Right atrium auricular region (tissue), 2 donors: ENCODE measurements at places on chromosomes 12 and 14. TPM values are rescaled to one million over a fixed set of nuclear protein-coding genes. Genes with fewer than 3 reads are reported as not detected.

DNA sequence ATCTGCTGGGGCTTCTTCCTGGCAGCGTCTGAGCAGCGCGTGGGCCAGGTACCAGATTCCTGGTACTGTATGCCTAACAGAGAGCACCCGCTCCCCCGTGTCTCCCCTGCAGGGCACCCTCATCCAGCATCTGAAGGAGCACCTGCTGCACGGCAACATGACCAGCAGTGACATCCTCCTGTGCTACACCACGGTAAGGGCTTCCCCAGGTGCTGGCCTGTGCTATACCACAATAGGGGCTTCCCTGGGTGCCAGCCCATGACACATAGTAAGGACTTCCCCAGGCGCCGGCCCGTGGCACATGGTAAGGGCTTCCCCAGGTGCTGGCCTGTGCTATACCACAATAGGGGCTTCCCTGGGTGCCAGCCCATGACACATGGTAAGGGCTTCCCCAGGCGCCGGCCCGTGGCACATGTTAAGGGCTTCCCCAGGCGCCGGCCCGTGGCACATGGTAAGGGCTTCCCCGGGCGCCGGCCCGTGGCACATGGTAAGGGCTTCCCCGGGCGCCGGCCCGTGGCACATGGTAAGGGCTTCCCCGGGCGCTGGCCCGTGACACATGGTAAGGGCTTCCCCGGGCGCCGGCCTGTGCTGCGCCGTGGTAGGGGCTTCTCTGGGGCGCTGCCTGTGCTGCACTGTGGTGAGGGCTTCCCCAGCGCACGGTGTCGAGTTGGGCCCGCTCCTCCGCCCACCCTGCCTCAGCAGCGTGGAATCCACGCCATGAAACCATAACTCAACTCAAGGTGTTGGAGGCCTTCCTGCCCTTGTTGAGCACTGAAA lies 49.3 kb downstream of the AACS start:
- H3K36me3 ChIP-seq = peaks cover 3% of the 10 kb centered on the region
- H3K27ac ChIP-seq = no peak overlapping the region
- no peak overlapping the region for H3K4me3 ChIP-seq
- no peaks in the 10 kb centered on the region for H3K27me3 ChIP-seq
- DNase-seq = no peak

Gene GAS2L3
- total RNA-seq = 2.2 TPM

DNA sequence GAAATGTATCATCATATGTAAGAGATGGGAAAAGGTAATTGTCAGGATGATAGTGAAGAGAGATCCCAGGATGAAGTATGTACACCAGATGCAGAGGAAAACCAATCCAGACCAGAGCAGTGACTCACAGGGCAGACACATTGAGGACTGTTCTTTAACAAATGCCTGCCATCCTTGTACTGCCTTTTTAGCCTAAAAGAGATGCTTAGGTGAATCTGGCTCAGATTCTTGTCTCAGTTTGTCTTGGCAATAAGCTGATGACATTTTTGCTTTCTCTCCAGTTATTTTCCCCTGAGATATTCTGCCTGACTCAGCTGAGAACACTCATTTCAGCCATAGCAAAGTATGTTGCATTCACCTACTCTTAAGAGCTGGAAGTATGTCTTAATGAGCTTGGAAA lies 405.3 kb upstream of the USP15 start:
- H3K4me1 ChIP-seq = no peaks in the 10 kb centered on the region
- no peak for DNase-seq
- no peaks in the 10 kb centered on the region for H3K27me3 ChIP-seq
- no peak overlapping the region for H3K27ac ChIP-seq
- no peak overlapping the region for H3K4me3 ChIP-seq

Gene EXOC5
- total RNA-seq = 26.8 TPM

DNA sequence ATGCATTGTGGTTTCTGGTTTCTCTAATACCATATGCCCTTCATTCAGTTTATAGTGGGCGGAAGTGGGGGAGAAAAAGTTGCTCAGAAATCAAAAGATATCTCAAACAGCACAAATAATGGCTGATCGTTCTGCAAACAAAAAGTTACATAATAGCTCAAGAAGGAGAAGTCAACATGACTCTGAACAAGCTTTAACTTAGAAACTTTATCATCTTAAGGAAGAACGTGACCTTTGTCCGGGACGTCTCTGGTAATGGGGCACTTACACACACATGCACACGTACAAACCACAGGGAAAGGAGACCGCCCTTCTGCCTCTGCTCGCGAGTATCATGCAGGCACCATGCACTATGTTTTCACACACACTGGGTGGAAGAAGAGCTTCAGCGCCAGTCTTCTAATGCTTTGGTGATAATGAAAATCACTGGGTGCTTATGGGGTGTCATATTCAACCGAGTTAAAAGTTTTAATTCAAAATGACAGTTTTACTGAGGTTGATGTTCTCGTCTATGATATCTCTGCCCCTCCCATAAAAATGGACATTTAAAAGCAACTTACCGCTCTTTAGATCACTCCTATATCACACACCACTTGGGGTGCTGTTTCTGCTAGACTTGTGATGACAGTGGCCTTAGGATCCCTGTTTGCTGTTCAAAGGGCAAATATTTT lies 4.7 kb downstream of the FOS start:
- H3K36me3 ChIP-seq = peaks cover 40% of the 10 kb centered on the region
- no peaks in the 10 kb centered on the region for H3K27me3 ChIP-seq
- H3K4me3 ChIP-seq = no peak overlapping the region
- H3K4me1 ChIP-seq = peaks cover 41% of the 10 kb centered on the region
- DNase-seq = peak; percentile 92

- H3K27ac ChIP-seq = no peak overlapping the region
- DNase-seq = no peak
- H3K27me3 ChIP-seq = no peaks in the 10 kb centered on the region
- H3K4me1 ChIP-seq = no peaks in the 10 kb centered on the region
- H3K4me3 ChIP-seq = no peak overlapping the region
These were observed 378.9 kb downstream of the FUT8 start for GRCh38 chr14:65791191-65791981.

DNA sequence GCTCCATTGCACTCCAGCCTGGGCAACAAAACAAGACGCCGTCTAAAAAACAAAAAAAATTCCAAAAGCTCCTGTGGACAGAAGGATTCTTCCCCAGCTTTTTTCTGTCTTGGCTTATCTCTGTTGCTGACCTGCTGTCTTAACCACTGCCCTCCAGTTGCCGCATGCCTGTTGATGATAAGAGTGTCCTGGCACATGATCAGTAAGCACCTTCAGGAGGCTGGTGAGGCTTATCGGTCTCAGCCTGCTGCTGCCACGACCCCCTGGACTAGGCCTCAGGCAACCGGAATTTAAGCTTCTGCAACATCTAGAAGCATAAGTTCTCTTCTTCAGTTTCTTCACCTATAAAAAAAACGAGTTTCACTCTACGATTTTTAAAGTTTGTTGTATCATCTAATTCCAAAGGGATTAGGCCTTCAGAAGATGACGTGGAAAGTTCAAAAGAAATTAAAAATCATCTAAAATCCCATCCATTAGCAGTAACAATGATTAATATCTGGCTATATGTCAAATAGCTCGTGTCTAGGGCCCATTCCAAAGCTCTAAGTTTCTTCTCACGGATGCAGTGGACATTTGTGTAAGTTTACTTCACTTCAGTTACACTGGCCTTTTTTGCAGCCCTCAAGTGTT lies 46.4 kb downstream of the RESF1 start:
- no peaks in the 10 kb centered on the region for H3K27me3 ChIP-seq
- H3K4me1 ChIP-seq = no peaks in the 10 kb centered on the region
- no peak for DNase-seq
- H3K36me3 ChIP-seq = peaks cover 4% of the 10 kb centered on the region
- H3K4me3 ChIP-seq = no peak overlapping the region
- no peak overlapping the region for H3K27ac ChIP-seq

Gene NEUROD4
- not detected for total RNA-seq

- no peak for DNase-seq
- no peak overlapping the region for H3K27ac ChIP-seq
- no peaks in the 10 kb centered on the region for H3K27me3 ChIP-seq
- no peaks in the 10 kb centered on the region for H3K36me3 ChIP-seq
- no peaks in the 10 kb centered on the region for H3K4me1 ChIP-seq
- H3K4me3 ChIP-seq = no peak overlapping the region
These were observed 9.0 kb upstream of the TAS2R31 start for GRCh38 chr12:11040162-11040561.

DNA sequence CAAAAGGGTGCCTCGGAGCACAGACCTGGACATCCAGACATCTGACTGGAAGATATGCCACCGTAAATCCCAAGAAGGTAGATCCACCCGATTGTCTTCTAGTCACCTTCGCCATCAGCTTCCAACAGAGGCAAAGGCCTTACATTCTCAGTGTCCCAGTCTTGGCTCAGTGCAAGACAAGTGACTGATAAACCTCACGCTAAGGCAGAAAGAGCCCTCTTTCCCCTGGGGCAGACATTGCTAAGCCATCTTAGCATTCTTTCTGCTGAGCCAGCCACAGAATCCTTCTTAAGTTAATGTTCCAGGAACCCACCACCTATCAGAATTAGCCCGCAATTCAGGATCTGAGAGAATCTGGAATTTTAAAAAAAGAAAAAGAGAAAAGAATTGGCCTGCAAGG lies 4.3 kb upstream of the PLEKHG6 start:
- no peaks in the 10 kb centered on the region for H3K36me3 ChIP-seq
- H3K4me1 ChIP-seq = no peaks in the 10 kb centered on the region
- no peak overlapping the region for H3K27ac ChIP-seq
- no peak overlapping the region for H3K4me3 ChIP-seq

- no peaks in the 10 kb centered on the region for H3K27me3 ChIP-seq
- H3K27ac ChIP-seq = no peak overlapping the region
- DNase-seq = no peak
- no peak overlapping the region for H3K4me3 ChIP-seq
These were observed 52.2 kb upstream of the CFL2 start for GRCh38 chr14:34766606-34767005.

DNA sequence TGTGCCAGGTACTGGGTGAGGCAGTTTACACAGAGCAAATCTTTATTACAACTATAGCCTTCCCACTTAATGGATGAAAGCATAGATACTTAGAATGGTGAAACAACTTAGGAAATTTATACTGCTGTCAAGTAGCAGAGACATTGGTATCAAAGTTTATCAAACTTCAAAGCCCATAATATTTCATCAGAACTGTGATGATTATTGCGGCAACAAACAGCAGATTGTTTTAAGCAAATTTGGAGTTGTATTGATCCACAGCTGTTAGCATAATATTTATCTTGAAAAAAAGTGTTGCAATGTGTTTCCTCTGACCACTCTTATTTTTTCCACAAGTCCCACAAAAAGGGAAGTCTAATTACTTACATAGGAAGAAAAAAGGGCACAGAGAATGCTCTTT lies 2.0 kb upstream of the SLCO1B3 start:
- DNase-seq = no peak
- no peaks in the 10 kb centered on the region for H3K27me3 ChIP-seq
- H3K27ac ChIP-seq = no peak overlapping the region
- no peak overlapping the region for H3K4me3 ChIP-seq
- H3K36me3 ChIP-seq = no peaks in the 10 kb centered on the region

Gene CCDC198
- not detected for total RNA-seq

Gene STON2
- 14.1 TPM for total RNA-seq

GRCh38 chr14:68444449-68445168 lies 348.3 kb downstream of the ZFP36L1 start:
- H3K36me3 ChIP-seq = no peaks in the 10 kb centered on the region
- DNase-seq = no peak
- no peaks in the 10 kb centered on the region for H3K27me3 ChIP-seq
- peaks cover 8% of the 10 kb centered on the region for H3K4me1 ChIP-seq
- H3K27ac ChIP-seq = no peak overlapping the region

- peaks cover 5% of the 10 kb centered on the region for H3K4me1 ChIP-seq
- H3K27me3 ChIP-seq = no peaks in the 10 kb centered on the region
- no peaks in the 10 kb centered on the region for H3K36me3 ChIP-seq
- H3K27ac ChIP-seq = no peak overlapping the region
- no peak for DNase-seq
- H3K4me3 ChIP-seq = no peak overlapping the region
These were observed 263.2 kb upstream of the ATP2B1 start for GRCh38 chr12:89971880-89972279.

Gene SLC17A8
- not detected for total RNA-seq

GRCh38 chr12:66832997-66833396 lies 154.1 kb upstream of the GRIP1 start:
- H3K4me3 ChIP-seq = no peak overlapping the region
- no peak for DNase-seq
- H3K27ac ChIP-seq = no peak overlapping the region
- no peaks in the 10 kb centered on the region for H3K4me1 ChIP-seq

- no peaks in the 10 kb centered on the region for H3K4me1 ChIP-seq
- peak overlapping the region; percentile 73 for H3K4me3 ChIP-seq
- H3K27me3 ChIP-seq = no peaks in the 10 kb centered on the region
These were observed 1.0 kb downstream of the HIP1R start for GRCh38 chr12:122836027-122836921.

Gene TAS2R31
- not detected for total RNA-seq

DNA sequence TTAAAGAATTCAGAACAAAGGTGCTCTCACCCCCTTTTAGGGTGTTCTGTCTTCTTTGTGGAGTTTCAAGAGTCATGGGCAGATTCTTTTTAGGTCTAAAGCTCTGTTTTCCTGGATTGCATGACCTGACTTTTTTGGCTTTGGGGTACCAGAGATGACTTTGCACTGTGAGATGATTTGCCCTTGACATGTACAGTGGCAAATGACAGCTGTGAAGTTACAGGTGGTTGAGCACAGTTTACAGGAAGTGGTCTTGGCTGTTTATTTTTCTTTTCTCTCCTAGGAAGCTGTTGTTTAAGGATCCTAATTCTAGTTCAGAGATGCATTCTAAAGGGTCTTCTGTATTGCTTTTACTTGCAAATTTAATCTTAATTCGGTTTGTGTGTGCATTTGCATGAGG lies 83.8 kb upstream of the METAP2 start:
- H3K4me1 ChIP-seq = peaks cover 10% of the 10 kb centered on the region
- no peak for DNase-seq
- H3K27ac ChIP-seq = no peak overlapping the region
- no peaks in the 10 kb centered on the region for H3K27me3 ChIP-seq

DNA sequence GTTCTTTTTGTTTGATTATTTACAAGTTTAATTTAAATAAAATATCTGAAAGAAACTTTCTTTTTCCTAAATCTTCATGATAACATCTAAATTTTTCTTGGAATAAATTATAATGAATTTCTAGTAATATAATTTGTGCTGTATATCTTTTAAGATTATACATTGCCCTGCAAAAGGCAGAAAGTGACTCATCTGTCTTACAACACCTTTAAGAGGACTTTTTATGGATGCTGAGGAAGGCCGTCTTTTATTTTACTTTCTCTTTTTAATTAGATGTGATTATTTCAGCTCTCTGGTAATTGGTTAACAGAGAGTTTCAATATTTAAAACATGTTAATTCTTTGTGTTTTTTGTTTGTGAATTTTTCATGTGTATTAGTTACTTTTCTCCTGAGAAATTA lies 598.4 kb downstream of the RPL10L start:
- no peaks in the 10 kb centered on the region for H3K27me3 ChIP-seq
- H3K4me3 ChIP-seq = no peak overlapping the region
- no peak for DNase-seq
- no peaks in the 10 kb centered on the region for H3K36me3 ChIP-seq
- H3K4me1 ChIP-seq = no peaks in the 10 kb centered on the region

Gene PTPRQ
- total RNA-seq = 17.6 TPM

- no peak overlapping the region for H3K4me3 ChIP-seq
- no peaks in the 10 kb centered on the region for H3K36me3 ChIP-seq
- DNase-seq = no peak
- no peak overlapping the region for H3K27ac ChIP-seq
- no peaks in the 10 kb centered on the region for H3K4me1 ChIP-seq
These were observed 56.2 kb downstream of the NELL2 start for GRCh38 chr12:44819884-44820283.
